ENCODE measurements at places on chromosomes 3 and 15.
A peak's percentile ranks its signal among the peaks of the same experiment; 100 is the strongest.

DNA sequence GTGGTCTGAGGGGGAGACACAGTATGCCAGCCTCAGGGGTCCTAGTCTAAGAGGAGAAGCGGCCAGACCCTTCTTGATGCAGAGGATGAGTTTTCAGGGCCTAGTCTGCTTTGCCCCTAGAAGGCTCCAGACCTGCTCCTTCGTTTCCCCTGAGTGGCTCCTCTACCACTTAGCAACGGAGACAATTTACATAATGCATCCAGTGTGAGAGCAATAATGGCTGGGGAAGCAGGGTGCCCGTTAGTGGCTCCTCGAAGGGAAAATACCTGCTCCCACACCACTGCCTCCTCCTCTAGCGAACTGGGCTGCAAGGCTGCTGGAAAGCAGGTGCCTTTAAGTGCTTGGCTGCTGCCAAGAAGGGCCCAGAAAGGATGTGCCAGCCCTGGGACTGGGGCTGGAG lies 38.9 kb downstream of the CACNA2D2 start:
- DNase-seq = no peak

DNA sequence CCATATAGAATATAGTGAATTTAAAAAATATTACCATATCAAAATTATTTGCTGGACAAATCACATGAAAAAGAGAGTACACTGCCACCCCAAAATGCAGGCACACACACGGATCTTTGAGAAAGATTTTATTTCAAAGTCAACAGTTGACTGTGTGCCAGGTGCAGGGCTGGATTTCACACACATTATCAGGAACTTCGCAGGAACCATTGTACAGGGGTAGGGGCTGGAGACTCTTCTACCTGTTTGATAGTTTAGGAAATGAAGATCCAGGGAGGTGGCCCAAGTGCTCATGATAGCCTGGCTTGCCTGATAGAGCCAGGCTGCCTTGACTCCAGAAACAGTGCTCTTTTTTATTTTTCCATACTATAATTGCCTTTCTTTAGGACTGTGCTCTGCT lies 54.2 kb downstream of the IL1RAP start:
- DNase-seq = no peak

- peak; percentile 61 for DNase-seq
Measured at GRCh38 chr15:44726568-44727484, 9.5 kb upstream of the TRIM69 start.

DNA sequence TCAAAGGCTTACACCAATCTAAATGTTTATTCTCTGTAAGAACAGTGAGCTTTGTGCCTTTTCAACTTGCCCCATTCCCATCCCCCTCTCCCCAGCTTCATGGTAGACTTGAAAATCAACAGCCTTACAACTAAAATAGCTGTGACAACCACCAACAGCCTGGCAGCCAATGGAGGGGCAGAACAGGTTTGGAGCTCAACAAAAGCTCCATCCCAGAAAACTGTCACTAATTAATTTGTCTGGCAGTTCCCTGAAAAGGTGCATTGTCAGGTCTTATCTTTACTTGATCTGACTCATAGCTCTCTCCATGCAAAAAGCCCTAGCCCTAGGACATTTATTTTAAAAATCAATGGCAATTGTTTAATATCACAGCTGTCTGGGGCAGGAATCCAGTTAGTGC lies 22.6 kb downstream of the MTHFS start:
- no peak for DNase-seq

DNA sequence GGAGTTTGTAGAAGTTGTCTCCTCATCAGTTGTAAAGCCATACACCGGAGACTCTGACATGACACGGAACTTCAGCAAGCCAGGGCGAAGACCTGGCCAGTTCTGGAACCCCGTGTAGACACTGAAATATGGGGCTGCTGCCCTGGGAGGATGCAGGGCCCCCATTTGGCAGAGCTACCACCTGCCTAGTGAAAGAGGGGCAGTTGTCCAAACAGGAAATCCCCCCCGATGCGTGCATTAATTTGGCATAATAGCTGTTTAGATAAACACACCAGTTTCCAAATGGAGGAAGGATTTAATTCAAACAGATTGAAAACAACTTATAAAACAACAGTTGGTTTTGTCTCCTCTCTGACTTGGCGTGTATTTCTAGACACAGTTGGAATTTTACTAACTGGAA lies 357.2 kb downstream of the GABRG3 start:
- DNase-seq = no peak

DNA sequence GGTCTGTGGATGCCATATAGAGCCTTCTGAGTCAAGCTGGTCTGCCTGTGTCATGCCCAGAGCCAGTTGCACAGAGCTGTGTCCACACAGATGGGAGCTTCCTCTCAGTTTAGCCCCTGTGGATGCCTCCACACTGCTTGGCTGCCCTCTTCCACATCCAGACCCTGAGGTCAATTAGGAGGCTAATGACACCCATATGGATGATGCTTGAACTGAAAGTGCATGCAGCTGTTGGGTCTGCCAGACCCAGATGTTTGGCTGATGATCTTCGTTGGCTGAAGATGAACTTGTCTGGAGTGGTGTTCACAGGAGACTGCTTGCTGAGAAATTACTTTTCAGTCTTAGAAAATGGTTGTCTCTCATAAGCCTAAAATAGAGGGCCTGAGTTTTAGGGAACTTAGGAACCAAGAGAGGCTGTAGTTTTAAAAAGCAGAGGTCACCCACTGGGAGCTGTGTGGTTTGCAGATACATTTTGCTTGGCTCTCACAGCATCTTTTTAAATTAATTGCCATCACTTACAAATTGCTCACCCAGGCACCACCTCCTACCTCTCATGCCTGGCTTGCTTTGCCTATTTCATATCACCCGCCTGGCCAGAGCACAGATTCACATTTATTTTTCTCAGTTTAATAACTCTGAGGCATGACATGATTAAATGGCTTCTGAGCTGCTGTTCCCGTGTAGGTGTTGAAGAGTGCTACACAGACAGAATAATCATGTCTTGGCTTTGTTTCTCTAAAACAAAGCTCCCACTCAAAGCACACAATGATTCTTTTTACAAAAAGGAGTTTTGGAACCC lies 176.1 kb downstream of the MINAR1 start:
- no peak for DNase-seq

DNA sequence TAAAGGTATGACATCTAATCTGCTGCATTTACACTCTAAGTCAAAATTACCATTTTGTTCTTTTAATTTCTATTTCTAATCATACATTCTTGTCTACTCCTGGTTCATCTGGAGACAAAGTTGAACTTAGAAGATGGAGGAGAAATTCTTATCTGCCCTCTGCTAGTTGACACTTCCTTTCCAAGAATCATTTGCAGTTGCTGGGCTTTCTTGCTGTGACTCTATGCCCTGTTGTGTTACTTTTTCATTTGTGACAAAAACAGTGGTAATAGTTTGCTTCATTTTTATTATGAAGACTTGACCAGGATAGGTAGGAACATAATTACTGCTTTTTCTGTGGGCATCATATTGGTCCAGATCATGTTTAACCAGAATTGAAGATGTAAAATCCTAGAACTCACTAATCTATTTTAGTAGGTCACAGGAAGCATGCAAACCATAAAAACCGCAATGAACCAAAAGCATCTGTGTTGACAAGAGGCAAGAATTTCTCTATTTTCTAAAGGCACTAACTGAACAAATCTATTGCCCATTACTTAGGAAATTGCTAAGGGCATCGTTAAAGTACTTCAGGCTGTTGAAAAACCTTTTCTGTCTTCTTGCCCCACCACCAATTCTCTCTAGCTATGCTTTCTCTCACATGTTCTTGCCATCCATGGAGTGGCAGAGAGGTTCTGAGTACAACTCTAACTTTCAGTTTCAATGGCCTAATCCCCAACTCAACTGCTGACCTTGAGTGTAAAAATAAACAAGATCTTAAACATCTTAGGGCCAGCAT lies 4.2 kb upstream of the CCR2 start:
- DNase-seq = no peak

- DNase-seq = no peak
Measured at GRCh38 chr3:194312743-194313281, 38.3 kb downstream of the CPN2 start.

DNA sequence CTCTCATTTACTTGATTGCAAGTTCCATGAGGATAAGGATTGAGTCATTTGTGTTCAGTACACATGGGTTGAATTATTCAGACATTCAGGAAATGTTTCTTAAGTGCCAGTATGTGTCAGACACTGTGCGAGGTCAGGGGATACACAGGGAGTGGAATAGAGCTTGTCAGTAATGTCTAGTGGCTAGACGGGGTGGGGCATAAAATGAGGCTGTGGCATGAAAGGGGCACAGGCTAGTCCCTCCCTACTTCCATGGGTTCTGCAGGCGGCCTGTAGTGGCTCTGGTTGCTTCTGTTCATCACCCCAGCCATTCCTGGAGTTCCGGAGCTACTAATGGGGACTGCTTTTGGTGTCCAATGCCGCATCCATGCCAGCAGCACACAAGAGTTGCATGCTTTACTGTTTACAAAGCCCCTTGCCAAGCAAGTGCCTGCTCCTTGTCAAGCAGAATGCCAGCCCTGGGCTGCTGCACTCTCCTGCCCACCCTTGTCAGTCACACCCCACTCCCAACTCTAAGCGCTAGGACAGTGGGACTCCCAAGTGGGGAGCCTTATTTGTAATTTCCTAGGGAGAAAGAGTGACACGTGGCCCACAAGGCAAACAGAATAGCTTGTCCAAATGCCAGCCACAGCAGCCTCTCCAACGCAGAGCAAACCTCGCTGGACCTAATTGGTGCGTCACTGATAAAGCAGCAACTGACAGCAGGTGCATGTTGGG lies 70.8 kb downstream of the RAB11A start:
- DNase-seq = no peak

- DNase-seq = no peak
Measured at GRCh38 chr15:76939715-76940114, 8.2 kb downstream of the RCN2 start.

GRCh38 chr3:43326891-43327581 lies 40.7 kb downstream of the SNRK start:
- no peak for DNase-seq

GRCh38 chr3:184262764-184263179 lies 1.4 kb upstream of the CAMK2N2 start:
- no peak for DNase-seq

DNA sequence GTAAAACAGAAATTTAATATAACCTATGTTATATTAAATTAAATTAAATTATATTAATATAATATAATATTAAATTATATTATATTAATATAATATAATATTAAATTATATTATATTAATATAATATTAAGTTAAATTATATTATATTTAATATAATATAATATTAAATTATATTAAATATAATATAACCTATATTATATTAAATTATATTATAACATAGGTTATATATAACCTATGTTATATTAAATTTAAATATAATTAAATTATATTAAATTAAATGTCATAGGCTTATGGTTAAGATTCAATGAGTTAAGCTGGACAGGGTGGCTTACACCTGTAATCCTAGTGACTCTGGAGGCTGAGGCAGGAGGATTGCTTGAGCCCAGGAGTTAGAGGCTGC lies 40.6 kb upstream of the CNOT10 start:
- no peak for DNase-seq

DNA sequence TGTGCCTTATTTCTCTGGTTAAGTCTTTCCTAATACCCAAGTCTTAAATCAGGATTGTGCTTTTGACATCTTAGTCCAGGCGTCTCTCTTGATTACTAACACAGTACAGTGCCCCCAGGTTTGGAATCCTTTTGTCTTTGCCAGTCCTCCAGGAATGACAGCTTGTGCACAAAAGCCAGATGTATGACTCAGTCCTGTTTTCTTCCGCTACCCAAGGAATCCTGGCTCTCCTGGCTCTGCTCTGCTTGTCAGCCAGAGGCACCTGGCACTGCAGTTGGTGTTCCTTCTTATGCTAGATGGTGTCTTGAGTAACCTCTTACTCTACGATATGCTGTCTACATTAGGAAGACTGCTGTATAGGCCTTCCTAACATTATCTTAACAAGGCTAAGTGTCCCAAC lies 728.2 kb upstream of the NECTIN3 start:
- no peak for DNase-seq

DNA sequence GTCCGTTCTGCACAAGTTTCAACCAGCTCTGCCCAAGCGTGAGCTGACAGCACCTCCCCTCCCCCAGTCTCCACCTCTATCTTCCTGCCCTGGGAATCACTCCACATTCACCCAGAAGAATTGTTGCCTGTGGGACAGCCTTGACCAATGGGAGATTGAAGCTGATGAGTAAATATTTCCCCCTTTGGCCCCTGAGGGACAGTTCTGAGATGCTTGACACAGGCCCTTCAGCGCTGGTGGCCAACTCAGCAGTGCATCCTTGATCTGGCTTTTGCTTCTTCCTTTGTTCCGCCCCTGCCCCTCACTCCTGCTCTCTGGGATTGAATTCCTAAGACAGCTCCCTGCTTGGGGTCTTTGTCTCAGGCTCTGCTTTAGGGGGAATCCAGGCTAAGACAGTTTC lies 13.1 kb upstream of the SKIC8 start:
- no peak for DNase-seq

DNA sequence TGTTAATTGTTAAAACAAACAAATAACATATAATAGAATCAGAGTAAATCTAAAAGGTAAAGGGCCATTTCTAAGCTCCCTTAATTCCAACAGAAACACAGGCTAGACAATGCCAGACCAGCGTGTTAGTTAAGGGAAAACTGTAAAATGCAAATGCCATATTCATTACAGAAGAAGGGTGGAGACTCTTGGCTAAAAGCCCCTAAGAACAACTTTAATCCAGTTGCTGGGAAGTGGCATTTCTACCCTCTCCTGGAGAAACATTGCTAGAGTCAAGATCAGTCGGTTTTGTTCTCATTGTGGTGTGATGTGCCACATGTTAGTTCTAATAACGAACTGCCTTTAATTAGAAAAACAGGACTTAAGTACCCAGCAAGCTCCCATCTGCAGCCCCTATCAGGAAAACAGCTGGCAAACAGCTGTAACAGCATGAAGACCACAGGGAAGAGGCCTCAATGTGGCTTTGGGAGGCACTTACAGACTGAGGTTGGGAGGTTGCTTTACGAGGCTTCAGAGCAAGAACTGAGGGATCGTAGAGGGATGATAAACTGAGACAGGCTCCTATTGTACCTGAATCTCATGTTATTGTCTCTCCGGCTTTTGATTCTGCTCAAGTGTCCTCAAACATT lies 1134.8 kb downstream of the ROBO1 start:
- no peak for DNase-seq

GRCh38 chr3:193556841-193557240 lies 2.1 kb upstream of the ATP13A4 start:
- DNase-seq = no peak

DNA sequence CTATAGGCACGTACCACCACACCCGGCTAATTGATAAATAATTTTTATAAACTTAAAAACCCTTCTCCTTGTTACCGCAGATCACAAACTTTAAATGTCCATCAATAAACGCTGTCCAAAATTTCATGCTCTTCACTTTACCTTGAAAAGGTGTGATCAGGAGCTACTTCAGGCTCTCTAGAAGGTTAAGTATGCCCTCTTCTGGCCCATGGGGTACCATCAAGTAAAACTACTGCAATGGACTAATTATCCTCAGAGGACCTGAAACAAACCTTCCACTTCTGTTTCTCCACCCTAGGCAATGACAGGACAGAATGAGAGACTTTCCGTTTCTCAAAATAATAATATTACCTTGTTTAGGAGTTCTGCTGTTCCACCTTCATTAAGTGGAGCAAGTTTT lies 9.2 kb downstream of the LZTFL1 start:
- DNase-seq = no peak

- peak; percentile 61 for DNase-seq
Measured at GRCh38 chr3:150760431-150761200, 2.4 kb downstream of the SIAH2 start.

- no peak for DNase-seq
Measured at GRCh38 chr15:48177383-48177765, 721 bp downstream of the MYEF2 start.

Data from stimulated activated naive CD4-positive, alpha-beta T cell treated with Interleukin-2 at 50 U/mL for 16 hours (primary cell).